ENCODE measurements at places on chromosomes 2 and 18.
A peak's percentile ranks its signal among the peaks of the same experiment; 100 is the strongest.

- DNase-seq, result peak; percentile 11
Measured at GRCh38 chr2:208072250-208072892, 47.0 kb upstream of the PLEKHM3 start.

DNA sequence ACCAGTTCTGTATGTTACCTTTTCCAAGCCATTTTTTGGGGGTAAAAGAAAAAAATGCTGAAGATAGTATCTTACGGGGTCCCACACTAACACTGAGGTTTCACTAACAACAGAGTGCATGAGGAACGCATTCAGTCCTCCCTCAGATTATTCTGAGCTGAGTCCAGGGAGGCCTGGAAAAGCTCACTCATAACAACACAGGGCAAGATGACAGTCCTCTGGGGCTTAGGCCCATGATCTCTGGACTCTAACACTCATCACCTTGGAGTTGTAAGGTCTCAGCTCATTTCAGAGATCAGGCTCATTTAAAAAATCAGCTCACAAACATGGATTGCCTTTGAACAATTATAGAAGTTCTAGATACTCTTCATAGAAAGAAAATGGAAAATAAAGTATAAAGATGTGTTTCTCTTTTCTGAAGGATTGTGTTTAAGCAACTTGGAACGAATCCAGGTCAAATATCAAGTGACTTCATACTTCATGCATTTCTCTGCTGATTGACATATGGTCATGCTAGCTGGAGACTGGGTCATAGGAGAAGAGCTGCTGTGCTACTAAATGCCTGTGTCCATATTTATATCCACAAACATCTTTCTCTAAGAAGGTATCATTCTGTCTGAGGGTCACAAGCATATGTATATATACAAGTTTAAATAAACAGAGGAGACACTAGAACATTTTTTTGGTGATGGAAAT is 265.8 kb downstream of the ALK start:
- no peak for DNase-seq

- no peak for DNase-seq
Measured at GRCh38 chr2:47528874-47529273, 125.9 kb downstream of the MSH2 start.

DNA sequence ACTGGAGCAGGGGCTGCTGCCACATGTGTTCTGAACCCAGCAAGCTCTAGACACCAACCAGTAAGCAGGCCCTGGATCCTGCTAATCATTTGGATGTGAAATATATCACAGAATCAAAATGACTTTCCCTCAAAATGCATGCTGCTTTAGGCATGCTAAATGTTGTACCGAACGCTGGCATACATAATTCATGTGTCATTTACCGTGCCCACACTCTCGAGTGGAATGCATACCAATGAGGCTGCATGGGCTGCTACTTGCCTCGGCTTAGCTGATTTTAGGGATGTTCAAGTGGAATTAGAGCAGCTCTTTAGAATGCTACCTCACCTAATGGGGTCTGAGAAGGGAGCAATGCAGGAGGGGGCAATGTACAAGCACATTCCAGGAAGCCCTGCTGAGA is 509.6 kb upstream of the RAB6C start:
- DNase-seq, result no peak

DNA sequence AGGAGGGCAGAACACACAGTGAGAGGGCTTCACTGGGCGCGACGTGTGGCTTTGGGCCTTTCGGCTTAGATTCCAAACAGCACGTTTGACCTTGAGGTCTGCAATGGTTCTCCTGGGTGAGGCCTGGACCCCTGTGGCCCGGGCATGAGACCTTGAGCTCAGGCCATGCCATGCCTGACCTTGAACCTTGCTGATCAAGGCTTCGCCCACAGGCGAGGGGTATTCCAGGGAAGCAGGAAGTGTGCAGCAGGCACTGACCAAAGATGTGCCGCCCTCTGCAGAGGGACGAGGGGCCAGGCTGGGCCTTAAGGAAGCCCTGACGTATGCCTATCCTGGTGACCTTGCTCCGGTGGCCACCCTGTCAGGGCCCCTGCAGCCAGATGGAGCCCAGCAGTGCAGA is 178.3 kb upstream of the HDAC4 start:
- no peak for DNase-seq
